ENCODE measurements at places on chromosomes 4 and X.

- no peak for DNase-seq
These were observed 1382.7 kb downstream of the PCDH7 start for GRCh38 chr4:32102896-32103295.

- peak; percentile 77 for DNase-seq
These were observed 2.3 kb downstream of the PLAC8 start for GRCh38 chr4:83112231-83112630.

GRCh38 chrX:18290200-18290599 is 64.3 kb downstream of the SCML2 start:
- DNase-seq: no peak

GRCh38 chr4:1232661-1233621 is 16.0 kb downstream of the CTBP1 start:
- DNase-seq: no peak

DNA sequence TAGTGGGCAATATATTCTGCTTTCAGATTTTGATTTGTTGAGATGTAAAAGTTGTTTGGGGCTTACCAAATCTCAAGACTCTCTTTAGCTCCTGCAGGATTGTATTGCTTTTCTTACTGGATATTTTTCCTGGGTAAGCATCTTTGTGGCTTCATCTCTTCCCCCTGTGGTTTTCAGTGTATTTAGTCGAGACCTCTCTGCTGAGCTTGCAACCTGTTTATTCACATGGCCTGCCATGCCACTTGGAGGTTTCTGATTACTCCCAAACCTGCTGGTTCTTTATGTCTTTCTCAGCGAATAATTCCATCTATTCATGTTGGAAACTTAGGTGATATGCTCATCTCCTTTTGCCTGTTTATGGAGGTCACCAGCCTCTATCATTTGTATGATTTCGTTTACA is 10.9 kb downstream of the CCNG2 start:
- DNase-seq: no peak

GRCh38 chr4:127771535-127772275 is 10.4 kb upstream of the HSPA4L start:
- no peak for DNase-seq

- DNase-seq: no peak
These were observed 66.0 kb upstream of the FAT1 start for GRCh38 chr4:186789651-186790050.

- no peak for DNase-seq
These were observed 55.7 kb downstream of the SEPSECS start for GRCh38 chr4:25104591-25104990.

- no peak for DNase-seq
These were observed 22.9 kb downstream of the CCDC149 start for GRCh38 chr4:24889991-24890390.

DNA sequence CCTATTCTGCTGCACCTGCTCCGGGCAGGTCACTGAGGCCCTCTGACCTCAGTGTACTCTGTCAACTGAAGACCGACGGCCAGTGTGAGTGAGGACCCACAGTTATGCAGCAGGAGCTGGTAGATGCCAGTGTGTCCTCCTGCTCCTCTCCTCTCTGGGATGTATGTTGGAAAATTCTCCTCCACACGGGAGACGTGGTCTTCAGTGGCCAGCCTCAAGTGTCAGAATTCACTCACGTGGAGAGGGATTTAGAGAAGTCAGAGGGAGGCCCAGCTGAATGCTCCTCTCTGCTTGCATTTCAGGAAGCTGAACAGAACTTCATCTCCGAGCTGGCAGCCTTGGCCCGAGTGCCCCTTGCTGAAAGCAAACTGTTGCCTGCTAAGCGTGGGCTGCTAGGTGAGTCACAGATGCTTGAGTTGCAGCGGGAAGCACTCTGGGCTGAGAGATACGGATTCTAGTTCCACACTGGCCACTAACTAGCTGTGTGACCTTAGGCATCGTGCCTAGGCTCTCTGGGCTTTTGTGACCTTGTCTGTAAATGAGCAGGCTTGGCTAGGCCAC is 83.6 kb downstream of the CRMP1 start:
- DNase-seq: no peak

- no peak for DNase-seq
These were observed 46.4 kb downstream of the NR3C2 start for GRCh38 chr4:148395771-148396170.

DNA sequence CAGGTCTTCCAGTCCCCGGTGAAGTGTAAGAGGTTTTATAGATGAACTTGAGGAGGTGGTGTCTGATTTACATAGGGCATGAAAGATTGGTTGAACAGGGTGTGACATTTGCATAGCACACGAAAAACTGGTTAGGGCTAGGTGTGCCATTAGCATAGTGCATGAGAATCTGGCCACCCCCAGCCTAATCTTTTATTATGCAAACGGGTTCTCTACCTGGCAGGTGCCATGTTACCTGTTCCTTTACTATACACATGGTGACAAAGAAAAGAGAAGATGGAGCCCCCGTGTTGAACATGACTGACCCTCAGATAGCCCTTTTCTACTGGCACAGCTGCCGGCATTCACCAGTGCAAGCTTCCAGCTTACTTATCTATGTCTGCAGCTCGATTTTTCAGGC is 71.0 kb downstream of the UCHL1 start:
- DNase-seq: no peak

DNA sequence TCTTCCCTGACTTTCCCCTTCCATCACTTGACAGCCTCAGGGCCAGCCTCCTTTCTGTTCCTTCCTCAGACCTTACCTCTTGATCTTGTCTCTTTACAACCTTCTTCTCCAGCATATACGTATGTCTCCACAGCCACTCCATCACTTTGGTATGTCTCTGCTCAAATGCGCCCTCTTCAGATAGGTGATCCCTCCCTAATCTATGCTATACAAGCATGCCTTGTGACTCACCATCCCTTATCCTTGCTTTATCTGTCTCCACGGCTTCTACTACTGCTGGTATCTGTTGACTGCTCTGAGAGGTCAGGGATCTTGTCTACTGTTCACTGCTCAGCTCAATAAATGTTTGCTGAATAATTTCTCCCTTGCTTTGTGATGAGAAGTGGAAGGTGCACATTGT is 9.0 kb downstream of the ARAP2 start:
- no peak for DNase-seq

- DNase-seq: no peak
These were observed 13.0 kb upstream of the NDUFC1 start for GRCh38 chr4:139315221-139315675.

DNA sequence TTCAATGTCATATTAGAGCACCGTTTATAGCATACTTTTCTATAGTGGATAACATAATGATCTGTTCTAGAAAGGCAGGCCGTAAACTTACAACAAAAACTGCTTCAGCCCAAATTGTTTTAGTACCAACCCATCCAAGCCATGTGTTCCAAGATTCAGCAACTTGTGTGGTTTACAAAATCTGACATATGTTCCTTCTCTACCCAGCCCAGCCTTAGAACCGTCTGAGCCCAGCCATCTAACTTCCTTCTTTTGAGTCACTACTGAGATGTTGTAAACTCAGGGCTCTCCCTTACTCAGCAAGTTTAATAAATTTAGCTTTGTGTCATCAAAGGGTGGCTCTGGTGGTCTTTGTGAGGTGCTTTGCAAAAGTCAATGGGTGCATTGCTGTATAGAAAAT is 32.4 kb upstream of the REPS2 start:
- peak; percentile 24 for DNase-seq

GRCh38 chr4:158219623-158220022 is 9.3 kb downstream of the TMEM144 start:
- no peak for DNase-seq

- no peak for DNase-seq
These were observed 296.3 kb upstream of the ATOH1 start for GRCh38 chr4:93532234-93532633.

DNA sequence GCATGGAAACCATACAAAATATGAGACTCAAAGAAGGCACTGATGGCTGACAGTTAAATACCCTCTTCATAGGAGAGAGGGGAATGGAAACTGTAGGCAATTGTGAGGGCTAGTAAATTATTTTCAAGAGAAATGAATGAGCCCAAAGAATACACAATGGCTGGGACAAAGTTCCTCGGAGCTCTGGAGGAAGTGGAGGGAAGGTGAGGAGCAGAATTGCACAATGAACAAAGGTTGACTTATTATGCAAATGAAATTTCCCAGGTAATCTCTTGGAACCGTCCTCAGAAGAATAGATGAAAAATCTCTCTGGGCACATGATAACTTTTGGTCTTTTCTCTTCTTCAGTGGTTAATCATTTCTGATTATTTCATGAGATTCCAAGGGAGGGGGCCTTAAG is 202.6 kb upstream of the VCX start:
- no peak for DNase-seq

GRCh38 chr4:55884093-55884850 is 30.8 kb downstream of the EXOC1 start:
- DNase-seq: no peak

DNA sequence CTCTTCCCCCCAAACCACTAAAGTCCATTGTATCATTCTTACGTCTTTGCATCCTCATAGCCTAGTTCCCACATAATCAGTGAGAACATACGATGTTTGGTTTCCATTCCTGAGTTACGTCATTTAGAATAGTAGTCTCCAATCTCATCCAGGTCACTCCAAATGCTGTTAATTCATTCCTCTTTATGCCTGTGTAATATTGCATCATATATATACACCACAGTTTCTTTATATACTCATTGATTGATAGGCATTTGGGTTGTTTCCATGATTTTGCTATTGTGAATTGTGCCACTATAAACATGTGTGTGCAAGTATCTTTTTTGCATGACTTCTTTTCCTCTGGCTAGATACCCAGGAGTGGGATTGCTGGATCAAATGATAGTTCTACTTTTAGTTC is 57.2 kb downstream of the ARFIP1 start:
- DNase-seq: no peak

DNA sequence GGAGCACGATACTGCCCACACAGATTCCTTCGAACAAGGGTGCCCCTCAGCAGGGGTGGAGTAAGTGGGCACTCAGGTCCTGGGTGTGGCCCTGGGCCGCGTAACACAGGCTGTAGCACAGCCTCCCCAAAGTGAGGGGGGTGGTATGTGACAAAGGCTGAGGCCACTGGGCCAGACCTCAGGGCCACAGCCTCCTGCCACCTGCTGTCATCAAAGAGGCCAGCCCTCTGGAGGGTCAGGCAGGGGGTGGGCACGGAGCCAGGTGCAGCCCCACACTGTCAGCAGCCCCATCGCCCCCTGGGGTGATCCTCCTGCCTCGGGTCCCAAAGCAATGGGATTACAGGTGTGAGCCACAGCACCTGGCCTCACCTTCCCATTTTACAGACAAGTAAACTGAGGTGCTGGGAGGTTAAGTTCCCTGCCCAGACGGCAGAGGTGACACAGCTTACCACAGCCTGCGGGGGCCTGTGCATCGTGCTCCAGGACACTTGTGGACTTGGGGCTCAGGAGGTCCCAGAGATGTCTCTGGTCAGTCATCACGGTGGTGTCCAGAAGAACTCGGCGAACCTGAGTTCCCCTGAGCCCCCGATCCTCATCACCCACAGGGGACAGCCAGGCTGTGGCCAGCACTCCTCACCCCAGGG is 27.5 kb upstream of the MXD4 start:
- no peak for DNase-seq

DNA sequence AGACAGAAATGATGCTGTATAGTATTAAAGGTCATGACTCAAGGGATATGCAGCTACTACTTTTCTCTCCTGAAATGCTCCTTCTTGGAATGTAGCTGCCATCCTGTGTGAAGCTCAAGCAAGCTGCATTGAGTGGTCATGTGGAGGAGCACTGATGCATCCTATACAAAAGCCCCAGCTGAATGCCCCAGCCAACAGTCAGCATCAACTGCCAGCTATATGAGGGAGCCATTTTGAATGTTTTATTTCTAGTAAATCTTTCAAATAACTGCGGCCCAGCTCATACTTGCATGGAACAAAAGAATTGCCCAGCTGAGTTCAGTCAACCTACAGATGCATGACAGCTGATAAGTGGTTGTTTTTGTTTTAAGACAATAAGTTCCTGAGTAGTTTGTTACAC is 165.0 kb upstream of the GEMIN8 start:
- DNase-seq: no peak

DNA sequence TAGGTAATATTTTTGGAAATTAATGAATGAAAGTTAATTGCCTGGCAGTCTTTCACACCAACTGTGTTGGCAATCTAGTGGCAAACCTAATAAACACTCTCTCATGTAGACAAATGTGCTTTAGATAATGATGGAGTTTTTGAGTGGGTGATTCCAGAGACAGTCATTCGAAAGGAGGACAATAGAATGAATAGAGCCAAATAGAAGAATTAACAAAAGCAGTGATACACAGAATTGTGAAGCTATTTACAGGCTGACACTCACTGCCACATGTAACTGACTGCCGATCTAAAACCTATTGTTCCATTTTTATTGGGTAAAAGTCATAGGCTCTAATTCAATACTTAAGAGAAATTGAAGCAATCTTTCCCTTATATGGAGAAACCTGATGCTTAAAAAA is 338.5 kb downstream of the PCDH7 start:
- no peak for DNase-seq

DNA sequence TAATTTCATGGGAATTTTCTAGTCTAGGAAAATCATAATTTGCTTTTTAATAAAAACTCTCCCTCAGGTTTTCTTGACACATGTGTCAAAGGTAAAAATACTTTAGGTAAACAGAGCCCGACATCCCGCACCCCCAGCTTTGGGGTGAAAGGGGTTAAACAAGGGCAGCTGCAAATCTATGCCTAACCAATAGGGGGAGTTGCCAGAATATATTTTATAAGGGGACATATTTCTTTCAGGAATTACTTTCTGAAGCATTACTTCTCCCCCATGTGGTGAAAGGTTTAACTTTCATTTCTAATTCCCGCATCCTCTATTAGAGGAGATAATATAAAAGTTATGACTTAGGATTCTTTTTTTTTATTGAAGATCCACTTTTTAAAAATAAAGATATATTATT is 53.9 kb upstream of the HEPH start:
- peak; percentile 38 for DNase-seq

DNA sequence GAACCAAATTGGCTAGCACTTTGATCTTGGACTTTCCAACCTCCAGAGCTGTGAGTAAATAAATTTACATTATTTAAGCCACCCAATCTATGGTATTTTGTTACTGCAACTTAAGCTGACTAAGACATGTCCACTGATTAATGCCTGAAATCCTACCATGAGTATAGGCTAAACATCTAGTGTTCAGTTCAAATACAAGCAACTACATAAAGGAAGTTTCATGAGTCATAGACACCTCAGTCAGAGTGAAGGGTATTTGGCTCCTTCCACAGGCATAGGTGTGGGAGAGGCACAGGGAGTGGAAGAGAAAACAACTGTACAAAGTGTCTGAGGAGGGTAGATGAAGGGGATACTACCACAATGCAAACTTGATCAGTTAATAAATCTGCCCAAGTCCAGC is 35.5 kb upstream of the PCDH19 start:
- DNase-seq: no peak

DNA sequence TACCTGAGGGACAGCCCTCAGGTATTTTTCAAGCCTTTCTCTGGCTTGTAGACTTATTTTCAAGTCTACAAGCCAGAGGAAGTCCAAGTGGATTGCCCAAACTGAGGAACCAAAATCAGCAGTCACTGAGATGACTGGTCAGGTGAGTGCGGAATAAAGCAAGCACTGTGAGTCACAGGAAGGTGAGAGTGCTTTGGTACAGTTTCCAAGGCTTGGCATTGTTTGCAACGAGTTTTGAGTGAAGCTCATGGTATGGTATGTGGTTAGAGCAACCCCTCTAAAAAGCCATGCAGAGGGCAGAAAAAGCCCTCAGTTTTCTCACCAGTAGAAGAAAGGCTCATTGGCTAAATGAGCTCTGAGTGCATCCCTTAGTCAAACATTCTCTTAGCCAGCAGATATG is 112.8 kb upstream of the EOLA2 start:
- no peak for DNase-seq
